Stimulated activated CD4-positive, alpha-beta T cell treated with anti-CD3 and anti-CD28 coated beads, Interleukin-12 subunit alpha, Interleukin-12 subunit beta, amount 100 ng/mL, for 24 hours (primary cell): ENCODE measurements at places on chromosomes 11 and 22.

- DNase-seq: no peak
These were observed 57.5 kb upstream of the SLC22A12 start for GRCh38 chr11:64533501-64533900.

GRCh38 chr22:23769321-23769965 lies 1.7 kb upstream of the CHCHD10 start:
- no peak for DNase-seq

DNA sequence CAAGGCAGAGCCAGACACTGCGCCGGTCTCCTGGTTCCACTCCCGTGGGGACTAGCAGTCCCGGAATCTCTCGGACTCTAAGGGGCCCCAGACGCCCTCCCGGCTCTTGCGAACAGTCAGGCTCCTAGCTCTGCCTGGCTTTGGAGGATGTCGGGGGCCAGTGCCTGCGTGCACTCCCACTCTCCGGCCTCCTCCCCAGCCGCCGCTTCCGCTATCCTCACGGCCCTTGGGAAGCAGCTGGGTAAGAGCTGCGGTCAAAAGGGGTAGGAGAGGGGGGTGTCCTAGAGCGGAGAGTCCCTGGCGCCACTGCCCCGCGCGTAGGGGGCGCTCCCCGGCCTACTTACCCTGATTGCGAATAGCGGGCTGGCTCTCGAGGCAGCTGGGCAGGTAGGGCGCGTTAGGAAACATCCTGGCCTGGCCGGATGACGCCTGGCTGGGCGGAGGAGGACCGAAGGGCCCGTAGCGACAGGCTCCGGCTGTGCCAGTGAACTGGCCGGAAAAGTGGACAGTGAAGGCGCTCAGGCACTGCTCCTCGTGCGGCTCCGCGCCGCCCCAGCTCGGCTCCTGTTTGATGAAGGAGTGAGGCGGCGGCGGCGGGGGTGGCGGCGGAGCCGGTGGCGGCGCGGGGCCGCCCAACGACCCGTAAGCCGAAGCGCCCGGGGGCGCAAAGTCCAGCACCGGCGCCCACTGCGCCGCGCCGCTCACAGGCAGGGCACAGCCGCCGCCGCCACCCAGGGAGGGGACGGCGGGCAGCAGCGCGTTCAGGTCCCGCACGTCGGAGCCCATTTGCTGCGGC lies 785 bp downstream of the WT1 start:
- DNase-seq: no peak

- no peak for DNase-seq
These were observed 51.5 kb upstream of the PPARA start for GRCh38 chr22:46098525-46099475.

DNA sequence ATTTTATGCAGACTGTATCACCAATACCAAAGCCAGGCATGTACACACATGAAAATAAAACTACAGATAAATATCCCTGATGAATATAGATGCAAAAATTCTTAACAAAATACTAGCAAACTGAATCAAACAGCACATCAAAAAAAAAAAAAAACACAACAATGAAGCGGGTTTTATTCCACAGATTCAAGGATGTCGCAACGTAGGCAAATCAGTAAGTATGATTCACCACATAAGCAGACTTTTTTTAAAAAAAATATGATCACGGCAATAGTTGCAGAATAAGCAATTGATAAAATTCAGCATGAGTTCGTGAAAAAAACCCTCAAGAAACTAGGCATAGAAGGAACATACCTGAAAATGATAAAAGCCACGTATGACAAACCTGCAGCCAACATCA lies 21.3 kb downstream of the OR51F1 start:
- DNase-seq: no peak

DNA sequence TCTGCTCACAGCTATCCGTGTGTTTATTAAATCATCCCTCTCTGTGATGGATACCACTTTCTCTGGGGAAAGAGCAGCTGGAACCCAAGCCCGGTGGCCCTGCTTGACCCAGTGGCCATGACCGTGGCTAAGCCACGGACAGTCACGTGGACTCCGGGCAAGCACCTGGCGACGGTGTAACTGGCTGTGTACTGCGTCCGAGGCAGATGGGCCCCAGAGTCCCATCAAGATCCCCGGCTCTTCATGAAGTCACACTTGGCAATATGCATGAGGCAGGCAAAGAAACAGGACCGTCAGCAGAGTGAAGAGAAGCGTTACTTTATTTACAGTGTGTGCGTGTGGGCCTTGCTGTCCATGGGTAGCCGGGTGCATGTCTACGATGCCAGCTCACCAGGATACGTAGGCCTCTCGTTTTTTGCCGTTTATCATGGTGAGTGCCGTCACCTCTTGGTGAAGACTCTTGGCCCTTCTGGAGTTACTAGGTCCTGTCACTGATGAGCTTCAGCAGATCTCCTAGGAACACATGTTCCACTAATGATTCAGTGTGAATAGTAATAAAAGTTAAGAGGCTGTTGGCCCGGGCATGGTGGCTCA lies 366.3 kb downstream of the TBC1D22A start:
- no peak for DNase-seq
